ENCODE measurements at places on chromosomes 6 and 20.

GRCh38 chr6:99121748-99122147 lies 174.0 kb upstream of the FBXL4 start:
- DNase-seq = no peak

- no peak for DNase-seq
These were observed 771.4 kb upstream of the DEFB115 start for GRCh38 chr20:30486103-30486478.

DNA sequence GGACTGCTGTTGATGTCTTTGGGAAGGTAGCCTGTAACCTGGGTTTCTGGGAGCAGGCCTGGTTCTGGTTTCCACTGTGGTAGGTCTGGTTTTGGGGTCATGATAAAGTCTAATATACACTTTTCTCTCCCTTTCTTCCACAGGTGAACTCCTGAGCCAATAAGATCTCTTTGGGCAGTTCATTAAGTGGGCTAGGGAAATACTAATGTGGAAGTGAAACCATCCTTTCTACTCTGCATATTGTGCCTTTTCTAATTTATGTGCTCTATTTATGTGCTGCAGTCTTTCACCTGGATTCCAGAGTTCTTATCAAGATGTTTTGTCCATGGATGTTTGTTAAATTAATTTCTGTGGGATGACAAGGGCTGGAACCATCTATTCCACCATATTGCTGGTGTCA lies 165.7 kb upstream of the PTPRK start:
- DNase-seq = no peak

DNA sequence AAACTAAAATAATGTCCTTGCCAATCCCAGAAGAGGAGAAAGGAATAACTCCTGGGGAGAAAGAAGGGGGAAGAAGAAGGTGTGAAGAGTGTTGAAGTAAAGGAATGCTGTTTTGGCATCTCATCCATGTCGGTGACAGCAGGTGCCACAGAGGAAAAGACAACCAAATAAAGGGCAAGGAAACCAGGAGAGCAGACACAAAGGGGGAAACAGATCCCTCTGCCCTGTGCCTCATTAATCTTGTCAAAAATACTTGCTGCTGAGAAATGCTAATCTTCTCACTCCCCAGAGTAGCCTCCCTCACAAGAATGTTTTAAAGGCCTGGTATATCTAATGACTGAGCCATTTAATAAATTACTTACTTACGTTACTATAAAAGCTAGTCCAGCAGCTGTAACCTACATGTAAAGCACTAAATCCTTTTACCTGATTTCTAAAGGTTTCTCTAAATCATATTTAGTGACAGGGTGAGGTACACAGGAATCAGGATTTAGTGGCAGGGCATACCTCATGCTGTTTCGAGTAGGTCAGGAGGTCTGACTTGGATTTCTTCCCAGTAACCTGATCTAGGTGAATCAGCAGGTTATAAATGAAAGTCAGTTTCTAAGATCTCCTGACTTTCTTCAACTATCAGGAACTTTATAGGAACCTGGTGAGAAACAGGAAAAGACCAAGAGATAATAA lies 377.1 kb downstream of the CENPW start:
- DNase-seq = no peak

DNA sequence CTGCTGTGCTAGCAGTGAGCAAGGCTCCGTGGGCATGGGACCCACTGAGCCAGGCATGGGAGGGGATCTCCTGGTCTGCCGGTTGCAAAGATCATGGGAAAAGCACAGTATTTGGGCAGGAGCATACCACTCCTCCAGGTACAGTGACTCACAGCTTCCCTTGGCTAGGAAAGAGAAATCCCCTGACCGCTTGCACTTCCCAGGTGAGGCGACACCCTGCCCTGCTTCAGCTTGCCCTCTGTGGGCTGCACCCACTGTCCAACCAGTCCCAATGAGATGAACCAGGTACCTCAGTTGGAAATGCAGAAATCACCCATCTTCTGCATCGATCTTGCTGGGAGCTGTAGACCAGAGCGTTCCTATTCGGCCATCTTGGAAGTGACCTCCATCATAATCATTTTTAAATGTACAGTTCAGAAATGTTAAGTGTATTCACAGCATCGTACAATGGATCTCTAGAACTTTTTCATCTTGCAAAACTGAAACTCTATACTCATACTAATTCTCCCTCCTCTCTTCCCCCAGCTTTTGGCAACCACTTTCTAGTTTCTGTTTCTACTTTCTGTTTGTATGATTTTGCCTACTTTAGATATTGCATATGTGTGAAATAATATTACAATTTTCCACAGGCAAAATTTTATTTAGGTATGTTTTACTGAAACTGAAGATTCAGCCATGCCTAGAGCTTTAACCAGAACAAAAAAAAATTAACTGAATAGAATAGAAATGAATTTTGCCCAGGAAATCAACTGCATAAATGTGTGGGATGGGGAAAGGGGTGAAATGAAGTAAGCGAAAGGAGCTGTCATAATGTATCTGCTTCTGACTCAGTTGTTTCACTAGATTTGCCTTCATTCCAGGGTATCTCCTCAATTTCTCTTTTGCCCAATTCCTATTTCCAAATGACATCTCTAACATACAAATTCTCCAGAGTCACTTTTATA lies 100.0 kb downstream of the RWDD2A start:
- DNase-seq = no peak

GRCh38 chr6:27260836-27261375 lies 13.4 kb downstream of the PRSS16 start:
- no peak for DNase-seq

GRCh38 chr6:3533981-3534380 lies 77.1 kb upstream of the SLC22A23 start:
- no peak for DNase-seq

DNA sequence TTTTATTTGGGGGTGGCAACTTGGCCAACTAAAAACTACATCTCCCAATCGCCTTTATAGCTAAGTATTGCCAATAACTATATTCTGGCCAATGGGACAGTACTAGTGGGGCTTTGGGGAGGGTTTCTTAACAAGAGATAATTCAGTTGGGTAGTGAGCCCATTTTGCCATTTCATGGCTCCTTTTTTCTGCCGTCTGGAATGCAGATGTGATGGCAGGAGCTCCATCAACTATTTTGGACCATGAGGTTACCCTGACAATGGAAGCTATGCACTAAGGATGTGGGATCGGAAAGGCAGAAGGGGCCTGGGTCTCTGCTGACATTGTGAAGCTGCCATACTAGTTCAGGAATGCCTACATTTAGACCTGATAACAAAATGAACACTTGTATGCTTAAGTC lies 67.0 kb upstream of the FOXC1 start:
- no peak for DNase-seq

- DNase-seq = no peak
These were observed 18.6 kb downstream of the TAB2 start for GRCh38 chr6:149335924-149336608.

- DNase-seq = no peak
These were observed 20.9 kb upstream of the SRF start for GRCh38 chr6:43150051-43150751.

DNA sequence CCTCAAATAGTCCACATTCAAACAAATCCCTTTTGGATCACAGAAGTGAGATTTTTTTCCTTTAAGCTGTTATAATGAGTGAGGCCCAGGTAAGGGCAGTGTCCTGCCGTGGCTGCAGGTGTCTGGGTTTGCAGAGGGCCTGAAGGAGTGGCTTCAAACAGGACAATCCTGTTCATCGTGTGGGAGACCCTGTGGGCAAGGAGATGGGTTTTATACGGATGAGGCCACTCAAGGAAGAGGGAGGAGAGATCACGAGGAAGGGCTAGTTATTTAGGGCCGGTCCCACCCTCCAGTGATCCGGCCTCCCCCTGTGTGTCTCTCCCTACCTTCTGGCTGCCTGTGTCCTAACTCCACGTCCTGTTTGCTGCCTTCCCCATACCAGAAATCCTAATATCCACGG lies 33.8 kb downstream of the PPP1R14C start:
- DNase-seq = no peak

- DNase-seq = no peak
These were observed 3.2 kb upstream of the EEF1A2 start for GRCh38 chr20:63501818-63502670.

DNA sequence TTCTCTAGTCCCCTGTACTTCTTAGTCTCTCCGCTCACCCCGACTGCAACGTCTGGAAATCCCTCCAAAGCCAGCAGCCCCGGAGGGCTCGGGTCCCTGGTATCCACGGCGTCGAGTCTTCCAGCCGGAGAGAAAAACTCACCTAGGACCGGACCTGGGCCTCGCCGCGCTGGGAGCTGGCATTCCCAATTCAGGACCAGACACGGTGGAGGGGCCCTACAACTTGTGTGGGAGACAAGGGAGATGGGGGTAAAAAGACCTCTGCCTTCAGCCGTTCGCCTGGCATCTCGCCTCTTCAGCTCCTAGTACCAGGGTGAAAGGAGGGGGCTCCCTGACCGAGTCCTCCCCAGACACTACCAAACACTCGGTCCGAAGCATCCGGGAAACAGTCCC lies 64.3 kb downstream of the GPX5 start:
- no peak for DNase-seq

DNA sequence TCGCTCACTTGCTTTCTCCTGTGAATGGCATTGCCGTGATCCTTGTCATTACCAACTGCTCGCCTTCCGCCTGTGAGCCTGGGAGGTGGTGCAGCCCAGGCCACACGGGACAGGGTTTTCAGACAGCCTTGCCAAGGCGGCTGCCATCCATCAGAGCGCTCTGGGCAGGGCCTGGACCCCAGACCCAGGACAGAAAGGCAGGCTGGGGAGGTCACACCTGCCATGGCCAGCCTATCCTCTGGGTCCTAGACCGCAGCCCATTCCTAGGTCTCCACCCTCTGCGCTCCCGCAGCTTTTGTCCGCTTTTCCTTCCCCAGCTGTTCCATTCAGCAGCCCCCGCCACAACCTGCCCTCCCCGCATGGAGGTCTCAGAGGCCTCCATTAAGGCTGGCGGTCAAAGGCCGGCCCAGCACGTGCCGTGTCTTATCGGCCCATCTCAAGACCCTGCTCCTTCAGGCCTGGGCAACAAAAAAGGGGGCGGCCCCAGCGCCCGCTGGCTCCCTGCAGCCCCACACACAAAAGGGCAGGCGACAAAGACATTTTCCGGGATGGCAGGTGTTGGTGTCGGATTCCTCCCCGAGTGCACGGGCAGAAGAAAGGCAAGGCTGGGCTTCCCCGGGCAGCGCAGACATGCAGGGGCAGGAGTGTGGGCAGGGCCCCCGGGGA lies 28.1 kb downstream of the INSM1 start:
- DNase-seq = no peak

- no peak for DNase-seq
These were observed 414.5 kb upstream of the HSF2 start for GRCh38 chr6:121984956-121985355.

- peak; percentile 51 for DNase-seq
These were observed 39.4 kb upstream of the KCNK16 start for GRCh38 chr6:39361657-39362486.

DNA sequence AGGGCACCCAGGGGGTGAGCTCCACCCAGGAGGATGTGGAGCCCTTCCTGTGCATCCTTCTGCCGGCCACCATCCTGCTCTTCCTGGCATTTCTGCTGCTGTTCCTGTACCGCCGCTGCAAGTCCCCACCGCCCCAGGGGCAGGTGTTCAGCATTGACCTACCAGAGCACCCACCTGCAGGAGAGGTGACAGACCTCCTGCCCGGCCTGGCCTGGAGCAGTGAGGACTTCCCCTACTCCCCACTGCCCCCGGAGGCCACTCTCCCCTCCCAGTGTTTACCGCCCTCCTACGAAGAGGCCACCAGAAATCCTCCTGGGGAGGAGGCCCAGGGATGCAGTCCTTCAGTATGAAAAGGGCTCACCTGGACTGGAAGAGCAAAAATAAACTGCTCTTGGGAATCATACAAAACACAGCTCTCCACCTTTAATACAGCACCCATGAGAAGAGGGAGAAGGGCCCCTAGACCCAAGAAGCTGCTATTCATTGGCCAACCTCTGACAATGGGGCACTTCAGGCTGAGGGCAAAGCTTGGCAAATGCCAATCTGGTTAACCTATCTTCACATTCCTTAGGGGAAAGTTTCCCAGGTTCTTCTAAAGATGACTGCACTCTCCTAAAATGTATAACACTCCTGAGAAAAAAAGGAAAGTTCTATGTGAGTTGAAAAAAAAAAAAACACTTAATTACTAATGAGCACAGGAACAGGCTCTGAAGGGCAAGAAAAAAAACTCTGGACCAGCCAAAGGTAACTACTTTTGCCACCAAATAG lies 5.0 kb downstream of the SMIM28 start:
- no peak for DNase-seq

DNA sequence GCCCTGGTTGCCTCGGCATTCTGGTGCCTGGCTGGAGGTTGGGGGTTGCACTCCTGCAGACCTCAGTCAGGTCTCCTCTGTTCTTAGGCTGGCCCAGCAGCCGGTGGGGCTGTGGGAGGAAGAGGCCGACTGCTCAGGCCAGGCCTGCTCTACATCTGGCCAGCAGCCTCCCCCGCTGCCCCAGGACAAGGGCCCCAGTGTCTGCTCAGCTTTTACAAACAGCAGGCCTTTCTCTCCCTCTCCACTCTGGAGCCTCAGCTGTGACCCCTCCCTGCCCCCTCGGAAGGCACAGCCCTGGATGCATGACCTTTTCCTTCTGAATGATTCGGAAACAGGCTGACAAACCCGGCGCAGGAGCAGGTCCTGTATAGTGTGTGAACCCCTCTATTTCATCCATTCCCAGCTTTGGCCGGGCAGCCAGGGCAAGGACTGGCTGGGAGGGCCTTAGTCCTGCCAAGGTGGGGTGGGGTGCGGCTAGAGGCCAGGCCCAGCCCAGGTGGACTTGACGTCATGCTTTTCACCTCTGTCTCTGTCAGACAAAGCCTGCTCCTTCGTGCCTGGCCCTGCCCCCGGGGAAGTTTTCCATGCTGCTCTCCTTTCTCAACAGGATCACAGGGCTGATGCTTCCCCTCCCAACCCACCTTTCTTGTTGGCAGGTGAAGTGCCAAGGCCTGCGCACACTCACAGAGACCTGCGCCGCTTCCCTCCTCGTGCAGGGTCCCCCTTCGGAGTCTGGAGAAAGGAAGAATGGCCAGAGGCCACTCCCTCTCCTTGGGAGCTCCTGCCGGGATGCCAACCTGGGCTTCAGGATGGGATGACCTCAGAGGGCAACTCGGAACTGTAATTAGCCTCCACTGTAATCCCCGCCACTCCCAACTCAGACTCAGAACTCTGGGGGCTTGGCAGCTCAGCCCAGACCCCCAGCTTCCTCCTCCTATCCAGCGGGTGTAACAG lies 10.1 kb upstream of the ITPR3 start:
- DNase-seq = no peak

All from CD4-positive, alpha-beta T cell treated with Interleukin-4 for 1 hour (primary cell).